ENCODE measurements at places on chromosomes 16 and 17.
A peak's percentile ranks its signal among the peaks of the same experiment; 100 is the strongest.

GRCh38 chr17:1762233-1762900, 507 bp downstream of the SERPINF1 start:
- DNase-seq = no peak

GRCh38 chr17:73744411-73744810, 100.2 kb upstream of the SDK2 start:
- DNase-seq = no peak

DNA sequence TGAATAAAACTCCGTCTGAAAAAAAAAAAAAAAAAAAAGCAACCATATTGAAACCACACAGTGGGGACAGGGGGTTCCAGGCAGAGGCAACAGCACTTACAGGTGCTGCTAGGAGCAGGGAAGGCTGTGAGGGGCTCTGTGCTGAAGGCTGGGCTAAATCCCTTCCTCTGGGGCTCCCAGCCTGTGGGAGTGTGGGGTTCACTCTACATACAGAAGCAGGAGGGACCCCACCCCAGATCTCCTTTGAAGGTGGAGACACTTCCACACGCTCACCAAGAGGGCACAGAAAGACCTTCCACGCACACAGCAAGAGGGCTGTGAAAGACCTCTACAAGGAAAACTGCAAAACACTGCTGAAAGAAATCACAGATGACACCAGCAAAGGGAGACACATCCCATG, 53.9 kb downstream of the USP22 start:
- DNase-seq = no peak

GRCh38 chr17:77476931-77477805, 336.4 kb downstream of the SEC14L1 start:
- peak; percentile 85 for DNase-seq

DNA sequence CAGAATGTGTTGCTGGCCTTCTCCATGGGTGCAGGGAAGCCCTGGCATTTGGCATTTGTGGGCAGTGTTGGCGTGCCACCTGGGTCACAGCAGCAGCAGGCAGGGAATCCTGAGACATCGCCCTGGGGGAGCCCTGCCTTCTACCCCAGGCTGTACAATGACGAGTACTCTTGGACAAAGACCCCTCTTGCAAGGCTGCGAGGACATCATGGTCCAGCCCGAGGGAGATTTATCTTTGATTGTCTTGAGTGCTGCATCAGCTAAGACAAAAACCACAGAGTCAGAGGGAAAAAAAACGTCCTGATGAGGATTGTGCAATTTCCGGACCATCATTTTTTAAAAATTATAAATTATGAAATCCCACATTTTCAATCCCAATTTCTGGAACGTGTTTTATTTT, 3.7 kb downstream of the CRISPLD2 start:
- DNase-seq = no peak

DNA sequence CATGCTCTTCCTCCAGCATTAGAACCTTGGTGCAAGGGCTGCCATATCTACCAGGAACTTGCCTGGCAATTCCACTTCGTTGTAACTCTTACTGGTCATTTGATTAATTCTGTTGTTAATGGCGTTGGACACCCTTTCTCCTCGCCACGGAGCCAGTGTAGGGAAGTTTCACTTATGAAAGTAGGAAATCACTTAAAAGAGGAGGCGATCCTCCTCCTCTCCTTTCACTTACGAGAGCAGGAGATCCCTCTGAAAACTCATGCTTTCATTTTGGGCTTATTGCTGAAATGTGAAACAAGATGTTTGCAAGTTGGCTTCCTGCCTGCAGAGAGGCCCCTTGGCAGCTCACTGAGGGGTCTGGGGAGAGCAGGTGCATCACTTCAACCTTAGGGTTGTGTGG, 226.0 kb downstream of the SNX29 start:
- no peak for DNase-seq
